Mesothelial cell of epicardium (in vitro differentiated cells): ENCODE measurements at places on chromosomes 4 and X.

DNA sequence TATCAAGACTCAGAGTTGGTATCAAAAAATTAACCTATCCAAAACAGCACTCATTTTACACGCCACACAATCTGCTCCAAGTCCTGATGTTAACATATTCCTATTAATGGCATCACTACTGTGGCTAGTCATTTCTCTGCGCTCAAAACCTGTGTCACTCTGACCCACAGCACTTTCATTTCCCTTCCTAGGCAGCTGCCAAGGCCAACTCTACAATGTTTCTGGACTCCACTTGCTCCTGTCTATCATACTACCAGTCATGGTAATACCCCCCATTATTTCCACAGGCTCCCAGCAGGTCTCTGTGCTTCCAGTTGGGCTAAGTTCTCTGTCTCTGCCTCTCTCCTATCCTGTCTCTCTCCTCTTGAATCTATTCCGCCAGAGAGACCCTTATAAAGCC, 323.6 kb downstream of the NR3C2 start:
- no peak for DNase-seq

GRCh38 chr4:112739442-112739841, 102.5 kb downstream of the LARP7 start:
- no peak for DNase-seq

DNA sequence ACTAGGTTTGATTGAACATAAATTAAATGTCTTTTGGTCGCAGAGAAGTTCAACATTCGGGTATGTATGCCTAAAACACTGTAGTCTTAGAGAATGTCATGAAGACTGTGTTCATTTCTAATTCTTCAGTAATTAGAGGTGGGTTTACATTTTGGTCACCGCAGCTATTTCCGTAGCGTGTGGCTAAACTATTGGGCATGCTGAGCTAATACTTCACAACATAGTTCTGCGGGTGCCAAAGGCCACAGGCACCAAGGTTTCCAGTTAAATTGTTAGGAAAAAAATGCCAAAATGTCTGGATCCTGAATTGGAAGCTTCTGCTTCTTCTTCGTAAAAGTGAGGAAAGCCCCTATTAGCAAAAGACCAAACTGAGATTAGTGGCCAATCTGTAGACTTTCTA, 25.1 kb downstream of the SMIM31 start:
- DNase-seq, result no peak

DNA sequence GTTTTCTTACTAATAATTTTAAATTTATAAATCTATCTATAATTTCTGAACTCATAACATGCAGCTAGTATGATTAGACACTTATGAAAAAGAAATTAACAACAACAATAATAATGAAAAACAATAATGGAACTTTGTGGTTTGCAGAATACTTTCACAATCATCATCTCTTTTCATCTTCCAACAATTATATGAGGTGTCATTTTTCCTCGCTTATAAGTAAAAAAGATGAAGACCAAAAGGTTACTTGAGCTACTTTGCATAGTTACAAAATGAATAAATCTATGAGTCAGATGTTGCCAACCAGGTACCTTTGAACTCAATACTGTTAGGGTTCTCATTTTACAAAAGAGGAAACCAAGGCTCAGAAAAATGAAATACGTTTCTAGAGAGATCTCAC, 98.5 kb upstream of the ELOVL6 start:
- no peak for DNase-seq

DNA sequence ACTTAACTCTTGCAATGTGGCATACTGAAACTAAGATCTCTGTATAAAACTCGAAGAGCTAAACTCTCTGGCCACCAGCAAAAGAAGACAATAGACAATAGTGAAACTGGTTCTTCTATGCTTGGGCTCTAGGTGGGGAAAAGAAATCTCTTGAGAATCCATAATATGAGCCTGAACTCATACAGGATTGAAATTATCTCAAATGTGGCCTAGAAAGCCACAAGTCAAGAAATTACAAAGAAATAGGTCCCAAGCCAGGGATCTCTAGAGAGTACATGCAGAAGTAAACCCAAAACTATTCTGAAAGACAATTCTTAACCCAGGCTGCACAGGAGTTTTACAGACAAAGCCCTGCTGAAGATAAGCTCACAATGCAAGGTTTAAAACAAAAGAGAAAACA, 127.4 kb downstream of the ANAPC10 start:
- DNase-seq, result no peak

DNA sequence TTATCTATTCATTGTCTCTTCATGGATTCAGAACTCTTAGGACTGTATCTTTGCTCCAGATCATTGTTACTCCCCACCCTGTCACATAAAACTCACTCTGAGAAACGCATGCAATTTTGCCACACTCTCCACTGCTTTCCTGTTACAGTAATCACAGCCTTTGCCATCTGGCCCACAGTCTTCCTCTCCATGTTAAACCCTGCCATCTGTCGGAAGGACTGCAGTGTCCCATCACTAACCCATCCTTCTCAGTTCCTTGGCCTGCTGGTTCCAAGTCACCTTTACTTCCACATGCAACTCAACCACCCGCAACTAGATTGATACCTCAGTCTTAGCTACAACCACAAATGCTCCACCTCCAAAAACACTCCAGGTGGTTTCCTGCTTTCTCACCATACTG, 308.7 kb upstream of the FAM241A start:
- DNase-seq, result no peak

GRCh38 chr4:85741921-85742591, 267.1 kb downstream of the ARHGAP24 start:
- no peak for DNase-seq

GRCh38 chr4:47551682-47552081, 66.6 kb downstream of the ATP10D start:
- DNase-seq, result no peak

GRCh38 chr4:153063490-153063889, 127.4 kb downstream of the FHDC1 start:
- DNase-seq, result no peak

GRCh38 chr4:38821739-38822138, 17.1 kb upstream of the TLR1 start:
- no peak for DNase-seq

DNA sequence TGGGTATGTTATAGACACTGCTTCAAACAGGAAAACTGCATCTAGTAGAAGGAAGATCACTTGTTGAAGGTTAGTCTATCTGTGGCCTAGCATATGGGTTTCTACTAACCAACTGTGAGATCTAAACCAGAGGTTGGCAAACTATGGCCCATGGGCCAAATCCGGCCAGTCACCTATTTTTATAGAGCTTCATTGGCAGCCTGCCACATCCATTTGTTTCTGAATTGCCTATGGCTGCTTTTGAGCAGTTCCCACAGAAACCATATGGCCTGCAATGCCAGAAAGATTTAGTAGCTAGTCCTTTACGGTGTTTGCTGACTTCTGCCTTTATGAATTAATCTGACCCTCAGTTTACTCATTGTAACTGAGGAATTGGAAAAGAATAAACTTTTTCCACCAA, 71.1 kb downstream of the MID1 start:
- no peak for DNase-seq

- no peak for DNase-seq
Measured at GRCh38 chr4:154067786-154068185, 278.9 kb upstream of the SFRP2 start.

GRCh38 chr4:21628116-21628670, 320.4 kb downstream of the KCNIP4 start:
- DNase-seq, result no peak

DNA sequence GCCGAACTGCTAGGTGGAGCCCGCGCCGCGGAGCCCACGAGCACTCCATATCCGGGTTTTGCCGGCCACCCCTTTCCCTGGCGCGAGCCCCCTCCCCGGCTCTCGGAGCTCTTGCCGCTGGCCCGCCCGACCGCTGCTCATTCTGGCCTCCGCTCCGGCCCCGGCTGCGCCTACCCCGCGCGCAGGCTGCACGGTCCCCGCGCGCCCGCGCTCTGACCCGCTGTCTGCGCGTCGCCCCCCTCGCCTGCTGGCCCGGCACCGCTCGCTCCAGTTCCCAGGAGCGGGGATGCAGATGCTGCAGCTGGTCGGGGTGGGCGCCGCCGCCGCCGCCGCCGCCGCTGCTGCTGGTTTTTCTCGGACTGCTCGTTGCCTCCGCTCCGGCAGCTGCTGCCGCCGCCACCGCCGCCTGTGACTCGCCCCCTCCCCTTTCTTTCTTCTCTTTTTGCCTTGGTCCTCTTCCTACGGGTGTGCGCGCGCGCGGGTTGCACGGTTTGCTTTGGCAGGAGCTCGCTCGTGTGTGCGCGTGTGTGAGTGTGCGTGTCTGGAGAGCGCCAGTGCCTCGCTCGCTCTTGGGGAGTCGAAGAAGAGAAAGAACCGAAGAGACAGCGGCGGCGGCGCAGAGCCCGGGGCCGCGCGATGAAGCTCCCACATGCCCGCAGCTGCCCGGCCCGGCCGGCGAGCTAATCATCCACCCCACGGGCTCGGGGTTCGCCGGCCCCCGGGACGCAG, at the start of gene ADGRL3:
TSS of gene ADGRL3 (plus strand) at position 140 of the 729 bp plus-strand sequence.
- peak; percentile 50 for DNase-seq

- no peak for DNase-seq
Measured at GRCh38 chr4:180106122-180106521, 2137.1 kb upstream of the TENM3 start.

GRCh38 chr4:74175379-74175778, 17.5 kb downstream of the MTHFD2L start:
- DNase-seq, result no peak

- DNase-seq, result no peak
Measured at GRCh38 chr4:156193800-156194199, 240.1 kb upstream of the CTSO start.

GRCh38 chrX:49292400-49293362, 10.8 kb upstream of the GAGE10 start:
- no peak for DNase-seq

DNA sequence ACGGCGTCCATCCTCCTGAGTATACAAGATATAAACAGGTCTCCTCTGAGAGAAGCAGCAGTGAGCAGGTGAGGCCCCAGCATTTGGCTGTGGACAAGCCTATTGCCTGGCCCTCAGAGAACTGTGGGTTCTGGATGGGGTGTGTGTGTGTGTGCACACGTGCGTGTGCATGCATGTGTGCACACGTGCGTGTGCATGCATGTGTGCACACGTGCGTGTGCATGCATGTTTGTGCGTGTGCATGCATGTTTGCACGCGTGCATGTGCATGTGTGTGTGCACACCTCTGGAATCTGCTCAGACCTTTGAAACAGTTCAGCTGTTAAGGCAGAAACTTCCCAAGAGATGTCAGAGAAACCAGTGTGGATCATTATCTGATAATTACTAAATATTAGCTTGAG, 22.2 kb upstream of the FHL1 start:
- DNase-seq, result no peak

GRCh38 chr4:169341490-169341889, 70.7 kb upstream of the SH3RF1 start:
- no peak for DNase-seq

GRCh38 chrX:10326578-10326977, 169.8 kb downstream of the CLCN4 start:
- DNase-seq, result no peak

- no peak for DNase-seq
Measured at GRCh38 chrX:33138677-33139249, 72.6 kb downstream of the DMD start.

DNA sequence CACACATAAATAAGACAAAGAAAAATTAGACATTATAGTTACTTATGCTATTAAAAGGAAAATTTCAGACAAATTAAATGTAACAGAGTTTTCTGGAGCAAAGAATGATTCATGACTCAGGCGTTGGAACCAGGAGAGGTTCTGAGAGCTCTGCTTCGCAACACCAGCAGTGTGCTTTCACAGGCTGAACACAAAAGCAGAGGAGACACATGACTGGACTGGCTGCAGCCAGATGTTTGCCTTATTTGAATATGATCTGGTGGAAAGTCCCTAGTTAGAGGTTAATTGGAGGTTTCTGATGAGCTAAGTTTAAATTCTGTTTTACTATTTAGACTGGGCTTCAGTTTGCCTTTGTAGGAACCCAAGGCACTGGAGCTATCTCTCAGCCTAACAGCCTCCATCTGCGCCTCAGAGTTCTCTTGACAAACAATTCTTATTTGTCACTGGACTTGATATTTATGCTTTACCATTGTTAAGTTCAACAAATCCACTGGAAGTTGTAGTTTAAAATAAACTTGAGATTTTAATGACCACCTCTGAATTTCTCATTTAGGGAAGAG, 16.2 kb downstream of the BOD1L1 start:
- DNase-seq, result no peak

- no peak for DNase-seq
Measured at GRCh38 chrX:110001740-110002299, 1.1 kb upstream of the TMEM164 start.

DNA sequence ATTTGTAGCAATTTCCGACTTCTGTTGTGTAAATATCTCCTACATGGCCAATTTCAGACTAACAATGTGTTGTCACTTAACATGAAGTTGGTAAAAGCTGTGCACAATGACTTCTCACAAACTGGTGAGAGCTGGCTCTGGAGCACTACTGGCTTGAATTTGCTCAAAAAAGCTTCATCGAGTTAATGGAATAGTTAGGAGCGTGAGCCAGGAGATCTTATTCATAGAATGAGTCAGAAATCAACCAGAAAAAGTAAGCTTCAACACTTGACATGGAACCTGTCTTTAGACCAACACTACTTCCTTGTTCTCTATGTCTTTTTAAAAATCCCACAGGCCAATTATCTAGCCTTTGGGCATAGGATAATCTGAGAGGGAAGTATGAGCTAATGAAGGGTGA, 7.9 kb upstream of the CHRDL1 start:
- no peak for DNase-seq

DNA sequence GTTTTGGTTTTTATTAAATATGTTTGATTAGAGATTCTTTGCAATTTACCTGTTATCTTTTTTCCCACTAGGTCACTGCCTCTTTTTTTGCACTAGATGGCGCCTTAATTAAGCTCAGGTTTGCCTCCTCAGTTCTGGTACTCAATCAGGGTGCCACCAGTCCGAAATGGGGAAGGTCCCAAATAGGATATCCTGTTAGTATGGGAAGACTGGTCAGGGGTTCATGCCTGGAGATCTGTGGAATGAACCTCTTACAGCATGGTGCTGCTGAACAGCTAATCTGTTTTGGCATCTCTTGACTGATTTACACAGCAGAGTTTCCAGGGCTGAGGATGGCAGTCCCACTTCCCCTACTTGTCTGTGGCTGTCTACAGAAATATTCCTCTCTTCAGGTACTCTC, 24.2 kb upstream of the VSIG1 start:
- DNase-seq, result no peak
